ENCODE measurements at places on chromosomes 6 and 20.

GRCh38 chr6:144870782-144871181 lies 585.6 kb downstream of the UTRN start:
- no peak for DNase-seq

GRCh38 chr6:21431526-21431925 lies 162.0 kb upstream of the SOX4 start:
- no peak for DNase-seq

- DNase-seq, result no peak
These were observed 5.9 kb upstream of the C6orf136 start for GRCh38 chr6:30641048-30641447.

- DNase-seq, result no peak
These were observed 66.9 kb downstream of the CARMIL1 start for GRCh38 chr6:25346064-25346463.

DNA sequence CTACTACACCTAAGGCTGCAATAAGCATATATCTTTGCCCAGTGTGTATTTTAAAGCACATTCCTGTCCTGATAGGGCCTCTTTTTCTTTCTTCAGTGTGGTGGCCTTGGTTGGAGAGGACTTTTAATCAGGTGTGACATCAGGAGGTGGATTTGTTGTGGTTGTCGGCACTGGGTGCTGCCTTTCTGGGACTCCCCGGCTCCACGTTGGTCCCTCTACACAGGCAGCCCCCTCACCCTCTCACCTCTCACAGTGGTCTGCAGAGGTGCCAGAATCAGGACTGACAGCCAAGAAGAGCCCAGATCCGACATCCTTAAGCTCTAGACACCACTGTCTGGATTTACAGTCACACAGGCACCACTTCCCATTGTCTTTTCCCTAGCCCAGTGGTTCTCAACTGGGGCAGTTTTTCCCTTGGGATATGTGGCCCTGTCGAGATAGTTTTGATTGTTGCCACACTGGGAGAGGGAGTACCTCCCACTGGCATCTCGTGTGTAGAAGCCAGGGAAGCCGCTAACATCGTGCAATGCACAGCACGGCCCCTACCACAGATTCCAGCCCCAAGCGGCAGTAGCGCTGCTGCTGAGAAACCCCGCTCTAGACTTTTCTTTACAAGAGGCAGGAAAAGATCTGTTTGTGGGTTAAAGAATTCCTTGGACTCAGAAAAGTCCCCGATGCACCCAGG lies 314.1 kb downstream of the QKI start:
- no peak for DNase-seq

Measured in GM12891 (cell line).